ENCODE measurements at places on chromosomes 4 and X.
A peak's percentile ranks its signal among the peaks of the same experiment; 100 is the strongest.

DNA sequence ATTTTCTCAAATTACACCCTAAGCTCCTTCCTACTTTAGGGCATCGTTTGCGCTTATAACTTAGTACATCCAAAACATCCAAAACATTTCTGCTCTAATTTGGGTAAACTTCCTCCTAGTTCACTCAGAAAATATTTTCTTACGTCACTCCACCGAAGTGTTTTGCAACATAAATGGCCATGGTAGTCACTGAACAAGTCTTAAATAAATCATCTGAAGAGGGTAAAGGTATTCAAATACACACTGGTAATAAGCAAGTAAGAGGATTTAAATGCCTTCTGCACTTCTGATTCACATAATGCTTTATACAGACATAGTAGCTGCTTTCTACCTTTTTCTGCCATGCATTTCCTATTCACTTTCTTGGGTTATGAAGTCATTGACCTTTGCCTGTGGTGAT lies 991.9 kb downstream of the NLGN4X start:
- DNase-seq, result no peak

- DNase-seq, result no peak
Measured at GRCh38 chr4:108821351-108821930, 58.6 kb upstream of the ETNPPL start.

DNA sequence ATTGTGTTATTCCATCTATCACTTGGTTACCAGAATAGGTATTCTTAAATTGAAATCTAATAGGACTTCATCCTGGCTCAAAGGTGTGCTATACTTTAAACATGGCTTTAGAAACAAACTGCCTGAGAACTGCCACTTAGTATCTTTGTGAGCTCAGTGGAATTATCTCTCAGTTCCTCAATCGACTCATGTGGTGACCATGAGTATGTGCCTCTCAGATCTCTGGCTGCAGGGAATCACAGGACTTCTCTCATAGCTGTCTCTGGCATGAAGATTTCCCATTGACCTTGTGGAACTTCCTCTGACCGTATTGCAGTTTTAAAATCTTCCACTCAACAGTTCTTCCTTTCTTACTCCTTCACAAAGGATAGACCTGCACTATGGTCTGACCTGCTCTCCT lies 681.9 kb upstream of the BOD1L1 start:
- no peak for DNase-seq

DNA sequence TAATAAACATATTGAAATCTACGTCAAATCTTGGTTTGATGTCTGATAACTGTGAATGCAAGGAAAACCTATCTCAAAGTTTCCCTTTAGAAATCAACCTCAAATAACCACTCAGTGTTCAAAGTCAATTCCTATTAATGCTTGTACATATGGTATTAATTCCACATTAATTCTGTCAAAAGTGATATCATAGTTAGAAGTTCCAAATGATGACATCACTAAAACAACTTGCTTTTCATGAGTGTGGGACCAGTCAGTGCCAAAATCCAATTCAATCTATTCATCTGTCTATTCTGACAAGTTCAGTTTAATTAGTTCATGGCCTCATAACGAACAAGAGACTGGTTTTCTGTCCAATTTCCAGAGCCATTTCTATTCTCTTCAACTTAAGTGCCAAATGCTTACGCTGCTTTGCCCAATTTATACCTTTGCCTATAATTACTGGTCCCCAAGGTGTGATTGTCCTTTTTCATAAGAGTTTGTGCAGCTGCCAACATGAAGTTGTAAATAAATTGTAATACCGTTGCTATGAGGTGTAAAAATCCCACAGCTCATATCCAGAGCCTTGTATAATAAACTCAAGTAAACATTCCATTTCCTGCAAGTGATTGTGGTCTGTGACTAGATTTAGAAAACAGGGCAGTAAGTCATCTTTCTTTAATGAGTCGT lies 476.2 kb downstream of the RAB28 start:
- no peak for DNase-seq

- DNase-seq, result peak; percentile 17
Measured at GRCh38 chr4:111678479-111678878, 466.8 kb upstream of the FAM241A start.

DNA sequence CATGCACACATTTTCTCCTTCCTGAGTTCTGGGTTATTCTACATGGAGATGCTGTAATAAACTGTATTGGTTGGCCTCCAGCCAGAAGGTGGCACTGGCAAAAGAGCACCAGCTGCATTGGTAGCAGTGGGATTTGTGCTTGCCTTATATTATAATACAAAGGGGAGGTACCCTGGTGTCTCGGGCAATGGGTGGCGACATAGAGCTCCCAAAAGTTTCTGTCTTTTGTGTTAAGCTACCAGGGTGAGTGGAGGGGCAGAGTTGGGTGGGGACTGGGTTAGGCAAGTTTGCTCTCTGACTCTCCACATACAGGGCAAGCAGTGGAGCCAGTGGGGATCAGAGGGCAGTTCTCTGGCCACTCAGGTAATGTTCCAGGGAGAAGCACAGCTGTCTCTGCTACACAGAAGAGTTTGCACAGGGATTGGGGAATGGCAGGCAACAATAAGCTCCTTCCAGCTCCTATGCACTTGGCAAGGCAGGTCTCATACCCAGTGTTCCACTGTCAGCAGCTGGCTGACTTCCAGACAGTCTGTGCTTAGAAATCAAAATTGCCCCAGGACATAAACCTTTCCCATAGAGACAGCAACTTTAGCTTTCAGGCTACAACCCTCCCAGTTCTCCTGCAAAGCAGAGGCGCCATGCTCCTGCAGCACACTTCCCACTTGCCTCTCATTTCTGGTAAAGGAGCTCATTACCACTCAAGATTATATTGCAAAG lies 463.9 kb upstream of the PCDH7 start:
- no peak for DNase-seq

GRCh38 chr4:165319030-165319429 lies 8.4 kb upstream of the MSMO1 start:
- DNase-seq, result no peak
